H1 (cell line): ENCODE measurements at places on chromosomes 11 and 22.

DNA sequence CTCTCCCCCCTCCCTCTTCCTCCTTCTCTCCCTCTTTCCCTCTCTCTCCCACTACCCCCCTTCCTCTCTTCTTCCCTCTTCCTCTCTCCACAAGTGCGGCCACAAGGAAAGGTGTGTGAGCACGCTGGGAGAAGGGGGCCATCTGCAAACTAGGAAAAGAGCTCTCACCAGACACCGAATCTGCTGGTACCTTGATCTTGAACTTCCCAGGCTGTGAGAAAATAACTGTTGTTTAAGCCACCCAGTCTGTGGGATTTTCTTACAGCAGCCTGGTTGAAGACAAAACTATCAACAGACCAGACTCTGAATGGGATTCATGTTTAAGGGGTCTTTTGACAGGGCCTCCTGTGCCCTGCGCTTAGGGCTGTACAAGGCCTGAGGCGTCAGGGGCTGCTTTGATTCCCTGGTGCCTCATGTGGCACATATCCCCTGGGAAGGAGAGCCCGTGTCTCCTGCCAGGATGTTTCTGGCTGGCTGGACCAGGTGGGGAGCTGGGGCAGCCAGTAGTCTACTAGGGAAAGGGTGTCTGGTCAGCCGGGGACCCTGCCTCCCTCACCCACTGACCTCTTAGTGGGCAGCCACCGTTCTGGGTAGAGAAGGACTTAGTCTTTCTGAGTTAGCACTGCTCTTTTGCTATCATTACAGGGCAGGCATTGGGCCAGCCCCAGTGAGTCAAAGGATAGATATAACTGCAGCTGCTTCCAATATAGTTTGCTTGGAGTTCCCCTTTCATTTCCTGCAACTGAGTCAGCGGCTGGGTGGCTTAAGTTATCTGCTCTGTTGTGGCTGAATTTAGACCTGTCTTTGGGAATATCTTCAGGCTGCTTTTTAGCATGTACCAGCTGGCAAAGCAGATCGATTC lies 6.2 kb downstream of the PANX1 start:
- DNase-seq: no peak

- DNase-seq: peak; percentile 74
Observed at GRCh38 chr11:110093407-110094297, 460 bp downstream of the ZC3H12C start.

- no peak for DNase-seq
Observed at GRCh38 chr11:102244681-102245409, 72.4 kb upstream of the BIRC3 start.

DNA sequence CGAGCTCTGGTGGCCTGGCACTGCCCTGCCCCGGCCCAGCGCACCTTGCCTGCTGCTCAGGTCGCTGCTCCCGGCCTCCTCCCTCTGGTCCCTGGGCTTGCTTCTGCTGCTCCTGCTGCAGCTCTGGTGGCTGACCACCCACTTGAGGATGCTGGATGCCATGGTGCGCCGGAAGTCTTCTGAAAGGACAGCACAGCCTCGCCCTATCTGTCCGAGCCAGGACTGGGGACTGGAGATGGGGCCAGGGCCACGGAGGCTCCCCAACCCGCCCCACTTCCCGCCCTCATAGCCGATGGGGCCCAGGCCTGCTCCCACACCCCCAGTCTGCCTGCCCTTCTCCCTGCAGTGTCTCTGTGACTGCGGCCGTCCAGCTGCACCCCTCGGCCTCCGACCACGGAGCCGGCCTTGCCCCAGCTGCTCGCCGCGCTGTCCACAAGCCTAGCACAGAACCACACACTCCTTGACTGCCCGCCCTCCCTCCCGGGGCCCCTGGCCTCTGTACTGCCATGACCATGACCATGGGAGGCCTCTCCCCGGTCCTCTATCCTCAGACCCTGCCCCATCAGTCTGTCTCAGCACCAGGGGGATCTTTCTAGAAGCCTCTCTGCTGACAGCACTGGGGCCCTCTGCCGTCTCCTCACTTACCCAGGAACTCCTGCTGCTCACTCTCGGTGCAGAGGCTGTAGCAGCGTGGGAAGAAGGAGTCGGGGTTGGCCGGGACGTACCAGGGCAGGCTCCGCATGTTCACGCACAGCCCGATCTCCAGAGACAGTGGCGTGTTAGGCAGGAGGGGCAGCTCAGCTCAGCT lies 12.7 kb downstream of the TTLL8 start:
- DNase-seq: no peak

DNA sequence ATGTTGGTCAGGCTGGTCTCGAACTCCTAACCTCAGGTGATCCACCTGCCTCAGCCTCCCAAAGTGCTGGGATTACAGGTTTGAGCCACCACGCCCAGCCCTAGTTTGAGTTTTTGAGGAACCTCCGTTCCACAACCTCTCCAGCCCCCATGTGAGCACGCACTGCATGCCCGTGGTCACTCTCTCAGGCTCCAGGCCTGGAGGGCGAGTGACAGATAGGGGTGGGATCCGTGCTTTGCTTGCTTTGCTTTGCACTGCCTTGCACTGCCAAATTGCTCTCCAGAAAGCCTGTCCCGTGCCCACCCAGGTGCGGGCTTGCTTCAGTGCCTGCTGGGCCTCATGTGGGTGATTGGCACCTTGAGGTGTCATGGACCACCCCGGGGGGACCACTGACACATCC lies 29.9 kb downstream of the FGF4 start:
- DNase-seq: no peak

DNA sequence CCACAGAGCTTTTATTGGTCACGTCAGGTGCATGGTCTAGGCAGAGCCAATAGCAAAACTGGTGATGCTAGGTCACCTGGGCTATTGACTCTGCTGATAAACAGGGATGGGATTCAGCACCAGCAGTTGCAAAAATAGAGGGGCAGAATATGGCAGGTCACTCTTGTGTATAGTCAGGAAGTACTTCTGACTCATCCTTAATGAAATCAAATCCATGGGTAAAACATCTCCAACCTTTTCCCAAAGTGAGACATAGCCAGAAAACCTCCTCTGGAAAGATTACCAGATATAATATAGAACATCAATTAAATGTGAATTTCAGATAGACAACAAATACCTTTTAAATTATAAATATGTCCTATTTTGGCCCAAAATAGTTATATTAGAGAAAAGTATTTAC lies 383.2 kb downstream of the METTL15 start:
- DNase-seq: no peak

- peak; percentile 54 for DNase-seq
Observed at GRCh38 chr22:28443526-28443876, 236.1 kb downstream of the TTC28 start.

- no peak for DNase-seq
Observed at GRCh38 chr11:123475469-123475868, 45.4 kb downstream of the GRAMD1B start.

GRCh38 chr11:126328444-126328843 lies 24.6 kb downstream of the DCPS start:
- no peak for DNase-seq

DNA sequence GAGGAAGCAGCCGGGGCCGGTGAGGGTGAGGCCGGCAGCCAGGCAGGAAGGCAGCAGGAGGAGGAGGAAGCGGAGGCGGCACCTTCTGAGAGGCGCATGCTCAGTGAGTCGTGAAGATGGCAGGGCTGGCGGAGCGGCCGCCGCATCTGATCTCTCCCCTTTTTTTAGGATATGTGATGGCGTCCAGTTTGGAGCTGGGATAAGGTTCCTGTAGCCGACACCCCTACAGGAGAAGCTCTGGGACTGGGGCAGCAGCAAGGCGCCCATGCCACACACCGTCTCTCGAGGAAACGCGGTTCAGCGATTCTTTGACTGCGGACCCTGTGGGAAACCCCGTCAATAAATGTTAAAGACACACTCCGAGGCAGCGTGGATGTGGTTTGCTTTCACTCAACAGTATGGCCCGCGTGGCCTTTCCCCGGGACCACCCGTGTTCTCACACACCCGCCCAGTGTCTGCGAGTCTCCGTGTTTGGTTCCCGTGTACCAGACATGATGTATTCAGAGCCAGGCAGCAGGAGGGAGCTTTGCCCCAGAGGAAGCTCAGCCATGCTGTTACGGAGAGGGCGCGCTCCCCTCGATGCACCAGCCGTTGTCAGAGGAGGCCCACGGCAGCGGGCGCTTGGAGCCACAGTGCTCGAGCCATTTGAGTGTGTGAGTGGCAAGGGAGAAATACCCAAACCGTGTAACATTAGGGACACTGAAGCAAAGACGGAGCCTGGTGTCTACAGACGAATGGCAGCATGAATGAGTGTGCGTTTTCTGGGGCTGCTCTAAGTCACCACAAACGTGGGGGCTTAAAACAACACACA lies 27.7 kb upstream of the PARVB start:
- DNase-seq: no peak

DNA sequence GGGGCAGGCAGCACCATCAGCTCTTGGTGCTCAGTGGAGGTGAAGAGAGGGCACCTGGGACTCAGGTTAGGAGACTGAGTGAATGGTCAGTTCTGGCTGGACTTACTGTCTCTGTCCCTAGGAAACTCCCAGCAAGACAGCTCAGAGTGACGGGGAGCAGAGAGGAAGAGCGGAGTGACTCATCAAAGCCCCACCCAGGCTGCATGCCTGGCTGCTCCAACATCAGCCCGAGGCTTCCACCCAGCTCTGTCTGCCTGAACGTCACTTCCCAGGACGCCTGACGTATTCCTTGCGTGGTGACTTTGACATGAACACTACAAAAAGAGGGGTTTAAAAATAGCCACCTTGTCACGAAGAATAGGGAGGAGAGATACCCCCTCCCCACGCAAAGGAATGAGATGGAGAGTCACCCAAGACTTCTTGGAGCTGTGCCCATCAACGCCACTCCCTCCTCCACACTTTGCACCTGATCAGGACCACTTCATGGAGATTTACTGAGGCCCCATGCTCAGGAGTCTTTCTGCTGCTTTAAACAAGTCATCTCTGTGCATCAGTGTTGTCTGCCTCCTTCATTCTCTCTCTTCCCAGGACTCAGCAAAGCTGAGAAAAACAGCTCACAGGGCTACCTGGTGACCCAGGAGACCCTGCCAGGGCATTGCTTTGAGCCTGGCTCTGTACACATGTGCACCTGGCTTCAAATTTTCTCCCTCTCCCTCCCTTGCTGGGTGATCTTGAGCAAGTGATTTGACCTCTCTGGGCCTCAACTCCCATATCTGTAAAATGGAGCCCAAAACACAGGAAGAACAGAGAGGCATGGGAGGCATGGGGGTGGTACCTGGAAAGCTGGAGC lies 83.1 kb downstream of the MN1 start:
- DNase-seq: no peak

GRCh38 chr22:27885977-27886842 lies 32.8 kb downstream of the PITPNB start:
- no peak for DNase-seq

DNA sequence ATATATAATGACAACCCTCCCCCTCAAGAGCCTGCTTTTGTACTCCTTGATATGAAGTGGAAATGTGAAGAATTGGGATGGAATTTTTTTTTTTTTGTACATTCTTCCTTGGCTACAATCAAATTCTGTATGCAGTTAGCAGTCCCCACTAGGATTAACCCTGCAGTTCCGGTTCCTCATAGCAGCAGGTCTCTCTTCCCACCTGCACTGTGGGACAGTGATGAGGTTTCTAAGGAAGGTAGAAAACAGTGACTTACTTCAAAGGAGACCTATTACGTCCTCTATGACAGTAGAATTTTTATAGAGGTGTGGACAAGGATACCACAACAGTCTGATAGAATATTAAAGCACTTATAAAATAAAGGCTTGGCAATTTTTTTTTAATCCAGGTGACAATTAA lies 46.3 kb upstream of the ALKBH3 start:
- no peak for DNase-seq

DNA sequence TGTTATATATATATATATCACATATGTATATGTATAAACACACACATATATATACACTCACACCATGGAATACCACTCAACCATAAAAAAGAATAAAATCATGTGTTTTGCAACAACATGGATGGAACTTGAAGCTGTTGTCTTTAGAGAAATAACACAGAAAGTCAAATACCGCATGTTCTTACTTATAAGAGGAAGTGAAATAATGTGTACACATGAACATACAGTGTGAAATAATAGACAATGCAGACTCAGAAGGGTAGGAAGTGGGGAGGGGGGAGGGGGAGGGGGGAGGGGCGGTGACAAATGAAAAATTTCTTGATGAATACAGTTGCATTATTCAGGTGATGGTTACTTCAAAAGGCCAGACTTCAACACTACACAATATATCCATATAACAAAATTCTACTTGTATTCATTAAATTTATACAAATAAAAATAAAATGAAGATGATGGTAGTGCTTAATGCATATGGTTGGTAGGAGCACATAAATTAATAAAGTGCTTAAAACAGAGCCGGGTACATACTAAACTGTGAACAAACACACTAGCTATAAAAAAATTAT lies 5.8 kb upstream of the OR5B2 start:
- DNase-seq: no peak
